Uterus (tissue), 4 donors: ENCODE measurements at places on chromosomes 16 and 17. TPM values are rescaled to one million over a fixed set of nuclear protein-coding genes. Genes with fewer than 3 reads are reported as not detected.
A peak's percentile ranks its signal among the peaks of the same experiment; 100 is the strongest.

MT4 gene
- not detected for total RNA-seq

TERB1 gene
- 0.83 TPM for total RNA-seq

HSD11B2 gene
- total RNA-seq, result 1.5 TPM

ELMO3 gene
- total RNA-seq, result not detected

MPP2 gene
- total RNA-seq, result 13.7 TPM

SMIM22 gene
- total RNA-seq, result not detected

REXO5 gene
- total RNA-seq, result 0.88 TPM

CRHR1 gene
- total RNA-seq, result 24.7 TPM

OR1F1 gene
- total RNA-seq, result not detected

DGKE gene
- 14.4 TPM for total RNA-seq

DNA sequence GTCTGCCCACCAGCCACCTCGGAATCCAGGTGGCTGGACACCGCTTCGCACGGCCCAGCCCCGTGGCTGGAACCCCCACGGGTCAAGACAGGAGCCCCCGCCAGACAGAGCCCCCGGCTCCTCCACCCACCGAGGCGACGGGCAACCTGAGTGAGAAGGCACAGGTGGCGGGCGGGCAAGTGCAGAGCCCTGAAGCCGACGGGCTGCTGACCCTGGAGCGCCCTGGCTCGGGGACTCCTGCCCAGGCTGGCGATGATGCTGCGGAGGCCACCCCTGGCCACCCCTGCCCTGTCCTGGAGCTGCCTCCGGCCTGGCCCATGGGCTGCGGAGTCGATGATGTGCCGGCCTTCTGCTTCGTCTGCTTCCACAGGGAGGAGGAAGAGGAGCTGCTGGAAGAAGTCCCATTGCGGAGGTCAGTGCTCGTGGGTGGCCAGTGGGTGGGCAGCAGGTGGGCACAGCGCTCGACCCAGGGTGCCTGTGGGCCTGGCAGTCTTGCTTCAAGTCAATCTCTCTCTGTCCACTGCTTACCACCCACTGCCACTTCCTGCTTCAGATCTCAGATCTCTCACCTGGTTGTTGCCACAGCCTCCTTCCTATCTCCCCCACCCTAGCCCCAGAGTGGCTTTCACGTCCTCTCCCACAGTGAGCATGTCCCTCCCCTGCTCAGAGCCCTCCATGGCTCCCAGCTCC lies 33.1 kb upstream of the SBK1 start:
- no peak for DNase-seq
- H3K27me3 ChIP-seq, result no peaks in the 10 kb centered on the region
- H3K4me1 ChIP-seq, result peaks cover 7% of the 10 kb centered on the region
- H3K36me3 ChIP-seq, result no peaks in the 10 kb centered on the region

GRCh38 chr17:29327412-29327811 lies 33.5 kb upstream of the NUFIP2 start:
- no peaks in the 10 kb centered on the region for H3K27me3 ChIP-seq
- H3K4me3 ChIP-seq, result no peak overlapping the region
- no peaks in the 10 kb centered on the region for H3K4me1 ChIP-seq
- H3K27ac ChIP-seq, result no peak overlapping the region
- H3K36me3 ChIP-seq, result no peaks in the 10 kb centered on the region
- DNase-seq, result no peak

DNA sequence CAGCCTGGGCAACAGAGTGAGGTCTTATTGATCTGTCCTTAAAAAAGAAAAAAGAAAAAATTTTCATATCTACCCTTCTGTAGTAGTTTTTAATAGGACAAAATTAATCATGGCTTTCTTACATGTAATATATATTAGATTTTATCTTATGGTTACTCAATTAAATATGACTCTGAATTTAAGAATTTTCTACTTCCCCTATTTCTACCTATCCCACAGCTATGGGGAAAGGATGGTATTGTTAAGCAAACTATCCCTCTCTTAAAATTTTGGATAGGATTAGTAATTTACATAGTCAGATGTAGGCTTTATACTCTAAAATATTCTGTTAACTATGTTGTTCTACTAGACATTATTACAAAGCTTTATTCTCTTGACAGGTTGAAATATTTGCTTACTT lies 62.5 kb downstream of the NQO1 start:
- no peak overlapping the region for H3K27ac ChIP-seq
- no peaks in the 10 kb centered on the region for H3K4me1 ChIP-seq
- H3K27me3 ChIP-seq, result no peaks in the 10 kb centered on the region
- no peak for DNase-seq

DNA sequence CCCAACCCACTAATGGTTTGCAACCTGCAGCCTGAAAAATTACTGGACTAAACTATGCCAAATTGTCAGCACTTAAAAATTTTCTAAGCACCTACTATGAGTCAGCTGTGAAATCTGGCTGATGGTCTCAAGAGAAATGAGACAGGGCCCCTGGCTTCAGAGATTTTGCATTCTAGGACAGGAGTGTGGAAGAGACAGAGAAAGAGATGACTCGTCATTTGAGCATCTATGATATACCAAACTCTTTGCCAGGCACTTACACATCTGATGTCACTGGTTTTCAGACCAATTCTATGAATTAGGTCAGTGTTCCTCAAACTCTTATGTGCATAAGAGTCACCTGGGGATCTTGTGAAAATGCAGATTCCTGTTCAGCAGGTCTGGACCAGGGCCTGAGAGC lies 44.4 kb downstream of the CLEC19A start:
- no peak overlapping the region for H3K4me3 ChIP-seq
- no peaks in the 10 kb centered on the region for H3K36me3 ChIP-seq
- H3K4me1 ChIP-seq, result no peaks in the 10 kb centered on the region
- DNase-seq, result no peak

DNA sequence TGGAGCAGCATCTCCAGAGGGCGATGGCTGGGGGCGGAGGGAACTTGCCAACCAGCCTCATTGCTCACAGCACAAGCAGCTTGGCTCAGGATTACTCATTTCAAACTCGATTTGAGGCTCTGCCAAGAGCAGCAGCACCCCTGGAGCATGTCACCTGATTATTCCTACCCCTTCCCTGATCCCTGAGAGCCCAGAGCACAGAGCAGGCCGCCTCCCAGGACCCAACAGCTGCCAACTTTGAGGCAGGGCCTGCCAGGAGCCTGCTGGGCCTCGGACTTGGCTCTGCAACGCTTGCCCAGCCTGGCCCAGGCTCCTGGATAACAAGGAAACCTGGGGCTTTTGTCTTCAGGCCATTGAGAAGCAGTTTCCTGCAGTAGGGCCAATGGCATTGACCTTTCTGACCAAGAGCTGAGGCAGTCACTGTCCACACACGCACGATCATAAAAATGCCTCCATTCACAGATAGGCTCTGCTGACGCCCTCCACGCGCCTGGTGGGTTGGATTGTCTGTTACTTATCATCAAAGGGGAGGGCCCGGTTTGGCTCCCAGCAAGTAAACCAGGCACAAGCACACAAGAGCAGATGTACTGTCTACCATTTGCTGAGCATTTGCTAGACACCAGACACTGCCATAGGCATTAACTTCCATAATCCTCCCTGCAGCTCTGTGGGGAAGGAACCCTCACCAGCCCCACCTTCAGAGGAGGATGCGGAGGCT lies 406.6 kb upstream of the EEF2KMT start:
- no peaks in the 10 kb centered on the region for H3K4me1 ChIP-seq
- H3K27ac ChIP-seq, result no peak overlapping the region
- H3K4me3 ChIP-seq, result no peak overlapping the region
- DNase-seq, result no peak
- no peaks in the 10 kb centered on the region for H3K27me3 ChIP-seq

- no peak overlapping the region for H3K27ac ChIP-seq
- no peak for DNase-seq
- no peak overlapping the region for H3K4me3 ChIP-seq
- no peaks in the 10 kb centered on the region for H3K36me3 ChIP-seq
- H3K27me3 ChIP-seq, result no peaks in the 10 kb centered on the region
Measured at GRCh38 chr17:28101919-28102318, 59.4 kb downstream of the NLK start.

DNA sequence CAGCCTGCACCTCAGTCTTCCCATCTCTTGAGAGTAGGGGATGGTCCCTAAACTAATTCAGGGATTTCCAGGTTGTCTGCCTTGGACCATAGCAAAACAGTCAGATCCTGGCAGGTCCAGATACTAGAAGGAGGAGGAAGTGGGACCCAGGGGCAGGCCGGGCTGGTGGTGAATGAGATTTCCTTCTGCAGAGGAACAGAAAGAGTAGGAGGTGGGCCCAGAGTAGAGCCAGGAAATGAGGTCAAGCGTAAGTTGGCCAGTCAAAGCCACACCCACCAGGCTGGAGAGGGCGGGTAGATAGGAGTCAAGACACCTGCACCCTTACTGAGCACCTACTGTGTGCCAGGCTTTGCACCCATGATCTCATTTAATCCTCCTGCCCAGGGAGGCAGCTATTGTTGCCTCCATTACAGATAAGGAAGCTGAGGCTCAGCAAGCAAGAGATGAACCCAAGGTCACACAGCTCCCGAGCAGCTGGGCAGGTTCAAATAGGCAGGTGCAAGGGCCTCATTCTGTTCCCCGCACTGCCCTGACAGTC lies 2.6 kb downstream of the CDH5 start:
- no peaks in the 10 kb centered on the region for H3K36me3 ChIP-seq
- no peaks in the 10 kb centered on the region for H3K4me1 ChIP-seq
- DNase-seq, result peak; percentile 38
- H3K27me3 ChIP-seq, result no peaks in the 10 kb centered on the region
- peak overlapping the region; percentile 72 for H3K27ac ChIP-seq
- H3K4me3 ChIP-seq, result no peak overlapping the region

DNA sequence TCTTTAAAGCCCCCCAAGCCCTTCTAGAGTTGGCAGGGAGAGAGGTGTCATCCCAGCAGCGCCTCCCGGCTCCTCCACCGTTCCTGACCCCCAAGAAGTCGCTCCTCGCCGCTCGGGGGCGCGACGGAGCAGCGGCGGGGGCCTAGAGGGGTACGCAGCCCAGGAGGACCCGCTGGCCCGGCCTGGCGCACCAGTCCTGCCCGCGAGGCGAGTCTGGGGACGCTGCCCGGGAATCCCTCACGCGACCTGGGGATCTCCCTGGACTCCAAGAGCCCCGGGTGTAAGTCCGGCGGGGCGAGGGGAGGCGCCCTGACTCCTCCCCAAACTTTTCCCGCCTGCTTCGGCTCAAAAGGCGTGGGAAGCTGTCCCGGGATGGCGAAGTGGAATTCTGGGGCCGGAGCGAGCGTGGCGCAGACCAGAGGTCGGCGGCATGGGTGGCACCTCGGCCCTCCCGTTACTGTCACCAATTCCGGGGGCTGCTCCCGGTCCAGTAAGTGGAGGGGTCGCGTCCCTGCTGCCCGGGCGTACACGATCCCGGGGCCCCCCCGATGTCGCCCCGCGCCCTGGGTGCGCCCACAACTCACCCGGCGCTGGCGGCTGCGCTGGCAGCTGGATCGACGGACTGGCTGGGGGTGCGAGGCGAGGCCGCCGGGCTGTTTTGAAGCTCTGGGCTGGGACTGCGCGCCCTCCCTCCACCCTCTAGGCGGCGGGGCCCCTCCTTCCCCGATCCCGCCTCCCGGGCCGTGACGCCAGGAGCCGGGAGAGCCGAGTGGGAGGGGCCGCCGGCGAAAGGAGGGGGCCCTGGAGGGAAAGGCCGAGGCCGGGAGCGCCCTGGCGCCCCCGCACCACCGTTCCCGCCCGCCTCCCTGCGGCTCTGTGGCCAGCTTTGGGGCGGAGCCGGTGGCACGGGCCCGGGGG lies at the start of gene EMP2:
EMP2 (minus strand) TSS at position 634 of the 918 bp plus-strand sequence. CDS start 32,981 bp downstream, outside the sequence.
- H3K27me3 ChIP-seq, result no peaks in the 10 kb centered on the region
- H3K27ac ChIP-seq, result peak within 1 kb of the TSS; percentile 97
- H3K4me1 ChIP-seq, result peaks cover 13% of the 10 kb centered on the region
- peak within 1 kb of the TSS; percentile 74 for H3K4me3 ChIP-seq
- DNase-seq, result peak; percentile 81

- no peak overlapping the region for H3K27ac ChIP-seq
- H3K4me3 ChIP-seq, result no peak overlapping the region
- no peaks in the 10 kb centered on the region for H3K36me3 ChIP-seq
- no peaks in the 10 kb centered on the region for H3K4me1 ChIP-seq
Measured at GRCh38 chr17:79984877-79985276, 50.8 kb downstream of the TBC1D16 start.

DNA sequence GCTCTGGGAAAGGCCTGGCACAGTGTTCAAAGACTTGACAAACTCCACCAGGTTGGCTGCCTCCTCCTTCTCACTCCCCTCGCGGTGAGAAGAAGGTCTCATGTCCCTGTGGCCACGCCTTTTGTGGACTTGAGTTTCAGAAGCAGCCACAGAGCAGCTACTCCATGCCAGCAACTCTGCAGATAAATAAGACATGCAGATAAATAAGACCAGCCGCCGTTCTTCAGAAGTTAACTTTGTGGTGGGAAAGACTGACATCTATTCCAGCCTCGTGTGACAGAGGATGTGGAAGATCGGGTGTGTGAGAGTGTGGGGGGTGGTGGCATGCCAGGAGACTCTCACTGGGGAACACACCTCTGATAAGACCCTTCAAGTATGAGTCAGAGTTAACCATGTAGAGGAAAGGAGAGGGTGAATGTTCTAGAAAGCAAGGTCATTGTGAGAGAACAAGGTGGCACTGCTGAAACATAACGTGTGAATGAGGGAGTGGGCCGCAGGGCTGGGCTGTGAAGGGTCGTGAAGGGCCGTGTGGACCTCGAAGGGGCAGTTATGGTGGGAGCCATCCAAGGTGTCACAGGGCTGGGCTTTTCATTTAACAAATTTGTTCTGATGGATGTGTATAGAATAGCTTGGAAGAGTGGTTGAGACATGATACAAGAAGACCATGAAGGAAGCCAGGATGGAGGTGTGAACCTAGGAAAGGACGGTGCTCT lies 830 bp downstream of the SPACA3 start:
- H3K27me3 ChIP-seq, result no peaks in the 10 kb centered on the region
- no peak overlapping the region for H3K27ac ChIP-seq
- no peak overlapping the region for H3K4me3 ChIP-seq
- H3K4me1 ChIP-seq, result no peaks in the 10 kb centered on the region

DNA sequence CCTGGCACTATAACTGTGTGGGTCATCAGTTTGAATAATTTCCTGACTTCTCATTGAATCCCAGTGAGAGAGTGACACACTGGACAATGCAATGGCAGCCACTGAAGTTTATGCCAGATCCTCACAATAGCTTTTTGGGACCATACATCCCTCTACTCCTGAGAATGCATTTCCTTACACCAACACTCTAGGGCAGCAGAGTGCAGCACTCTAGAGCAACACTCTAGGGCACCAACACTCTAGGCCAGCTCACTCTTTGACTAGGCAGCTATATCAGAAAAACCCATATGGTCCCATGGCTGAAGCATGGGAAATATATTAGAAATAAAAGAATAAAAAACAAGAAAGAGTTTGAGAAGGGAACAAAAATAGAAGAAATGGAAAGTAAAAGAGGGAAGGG lies 309.2 kb downstream of the MAP2K6 start:
- H3K36me3 ChIP-seq, result no peaks in the 10 kb centered on the region
- no peak for DNase-seq
- no peaks in the 10 kb centered on the region for H3K27me3 ChIP-seq
- no peak overlapping the region for H3K27ac ChIP-seq
- no peak overlapping the region for H3K4me3 ChIP-seq

DNA sequence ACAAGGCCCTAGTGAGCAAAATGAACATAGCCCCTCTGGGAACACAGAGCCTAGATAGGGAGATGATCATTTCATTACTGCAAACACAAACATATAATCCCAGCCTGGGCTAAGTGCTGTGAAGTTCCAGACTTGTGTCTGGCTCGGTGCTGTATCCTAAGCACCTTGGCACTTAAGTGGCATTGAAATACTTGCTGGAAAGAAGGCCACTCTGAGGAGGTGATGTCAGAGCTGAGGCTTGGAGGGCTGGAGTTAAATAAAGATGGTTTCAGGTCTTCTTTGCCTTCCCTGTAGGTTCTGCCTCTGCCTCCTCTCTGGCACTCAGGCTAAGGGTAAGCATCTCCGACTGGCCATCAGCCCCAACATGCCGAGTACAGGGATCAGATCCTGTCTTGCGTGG lies 2.4 kb upstream of the CACNA1G start:
- H3K27me3 ChIP-seq, result peaks cover 12% of the 10 kb centered on the region
- DNase-seq, result no peak
- no peak overlapping the region for H3K27ac ChIP-seq
- no peak overlapping the region for H3K4me3 ChIP-seq
- H3K36me3 ChIP-seq, result no peaks in the 10 kb centered on the region
- peaks cover 34% of the 10 kb centered on the region for H3K4me1 ChIP-seq
